ENCODE measurements at places on chromosomes 6 and 20. TPM values are rescaled to one million over a fixed set of nuclear protein-coding genes. Genes with fewer than 3 reads are reported as not detected.
A peak's percentile ranks its signal among the peaks of the same experiment; 100 is the strongest.

GRCh38 chr6:69796073-69796641, 653 bp downstream of the LMBRD1 start:
- H3K4me1 ChIP-seq: peaks cover 53% of the 10 kb centered on the region
- H3K36me3 ChIP-seq: peaks cover 5% of the 10 kb centered on the region
- H3K27ac ChIP-seq: peak overlapping the region; percentile 89
- no peaks in the 10 kb centered on the region for H3K27me3 ChIP-seq
- DNase-seq: peak; percentile 54

GRCh38 chr6:149493761-149494320, 9.0 kb upstream of the ZC3H12D start:
- peak overlapping the region; percentile 1 for H3K4me3 ChIP-seq
- peaks cover 9% of the 10 kb centered on the region for H3K36me3 ChIP-seq
- peak overlapping the region; percentile 97 for H3K27ac ChIP-seq
- peaks cover 79% of the 10 kb centered on the region for H3K4me1 ChIP-seq
- H3K27me3 ChIP-seq: no peaks in the 10 kb centered on the region

GRCh38 chr20:16541878-16542277, 31.4 kb downstream of the KIF16B start:
- H3K27me3 ChIP-seq: no peaks in the 10 kb centered on the region
- peaks cover 25% of the 10 kb centered on the region for H3K4me1 ChIP-seq
- no peak overlapping the region for H3K27ac ChIP-seq
- DNase-seq: no peak
- no peak overlapping the region for H3K4me3 ChIP-seq

GRCh38 chr20:47353692-47354463, 2.6 kb downstream of the ZMYND8 start:
- peaks cover 13% of the 10 kb centered on the region for H3K36me3 ChIP-seq
- DNase-seq: no peak
- peak overlapping the region; percentile 98 for H3K27ac ChIP-seq
- peaks cover 35% of the 10 kb centered on the region for H3K4me1 ChIP-seq

DNA sequence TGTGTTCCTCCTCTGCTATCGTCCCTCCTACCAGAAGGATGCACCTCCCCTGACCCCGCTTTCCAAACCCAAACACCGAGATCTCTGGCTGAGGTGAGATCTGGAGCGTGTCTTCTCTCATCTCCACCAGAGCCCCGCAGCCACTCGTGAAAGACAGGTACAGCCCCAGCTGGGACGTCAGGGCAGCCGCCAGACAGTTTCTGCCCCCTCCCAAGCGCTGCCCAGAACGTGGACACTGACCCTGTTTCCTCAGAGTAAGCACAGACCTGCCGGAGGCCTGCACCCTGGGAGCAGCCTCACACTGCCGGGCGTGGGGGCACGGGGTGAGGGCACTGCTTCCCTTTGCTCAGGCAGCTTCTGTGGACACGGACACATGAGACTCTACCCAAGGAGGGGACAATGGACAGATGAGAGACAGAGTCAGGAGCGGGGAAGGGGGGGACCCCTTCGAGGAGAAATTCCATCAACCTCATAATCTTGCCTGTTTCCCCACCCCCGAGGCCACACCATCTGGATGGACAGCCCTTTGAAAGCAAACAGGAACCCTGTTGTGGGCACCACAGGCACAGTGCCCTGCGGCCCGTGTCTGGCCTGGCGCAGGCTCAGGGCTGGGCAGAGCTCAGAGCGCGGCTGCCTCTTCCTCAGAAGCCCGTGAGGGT, 210.6 kb downstream of the DLL1 start:
- no peak for DNase-seq
- no peaks in the 10 kb centered on the region for H3K27me3 ChIP-seq
- no peak overlapping the region for H3K4me3 ChIP-seq
- no peaks in the 10 kb centered on the region for H3K4me1 ChIP-seq
- no peaks in the 10 kb centered on the region for H3K36me3 ChIP-seq

DNA sequence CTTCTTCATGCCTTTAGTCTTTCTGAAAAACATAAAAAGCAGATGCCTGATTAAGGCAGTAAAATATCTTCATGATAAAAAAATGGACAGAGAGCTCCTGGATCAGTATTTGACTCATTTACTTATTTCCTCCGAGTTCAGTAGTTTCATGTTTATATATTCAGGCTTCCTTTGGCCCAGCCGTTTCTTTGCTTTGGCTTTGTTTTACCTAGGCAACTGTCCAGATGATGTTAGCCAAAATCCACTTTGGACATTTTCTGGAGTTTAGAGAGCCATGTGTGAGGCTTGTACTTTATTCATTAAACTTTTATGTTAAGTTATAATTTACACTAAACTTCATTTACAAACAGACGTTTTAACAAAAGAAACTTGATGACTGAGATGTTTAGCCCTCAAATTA, 307.1 kb upstream of the RSPO3 start:
- H3K36me3 ChIP-seq: no peaks in the 10 kb centered on the region
- no peak overlapping the region for H3K4me3 ChIP-seq
- peaks cover 2% of the 10 kb centered on the region for H3K4me1 ChIP-seq
- H3K27me3 ChIP-seq: no peaks in the 10 kb centered on the region

DNA sequence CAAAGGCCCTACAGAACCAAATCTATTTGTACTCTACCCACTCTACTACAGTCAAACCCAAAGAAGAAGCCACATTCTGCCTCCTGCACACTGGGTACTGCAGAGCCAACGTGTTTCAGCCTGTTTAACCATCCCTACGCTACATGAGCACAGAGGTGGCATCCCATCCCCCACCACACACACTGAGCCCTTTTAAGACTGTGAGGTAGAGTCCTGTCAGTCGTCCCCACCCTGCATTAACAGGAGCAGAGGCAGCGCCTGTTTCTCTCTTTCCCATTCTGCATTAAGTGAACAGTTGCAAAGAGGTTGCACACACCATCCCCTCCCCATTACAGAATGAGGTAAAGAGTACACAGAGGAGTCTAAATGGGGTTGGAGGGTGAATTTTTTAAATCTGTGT, 5.2 kb upstream of the RSPH4A start:
- no peak overlapping the region for H3K4me3 ChIP-seq
- DNase-seq: no peak
- H3K4me1 ChIP-seq: peaks cover 6% of the 10 kb centered on the region
- H3K36me3 ChIP-seq: peaks cover 5% of the 10 kb centered on the region
- no peaks in the 10 kb centered on the region for H3K27me3 ChIP-seq

GRCh38 chr6:121522771-121523386, 87.4 kb downstream of the GJA1 start:
- H3K36me3 ChIP-seq: no peaks in the 10 kb centered on the region
- no peak for DNase-seq
- no peaks in the 10 kb centered on the region for H3K4me1 ChIP-seq

The BTNL2 gene
- not detected for total RNA-seq

The MAS1 gene
- total RNA-seq: not detected

The LIME1 gene
- 14.7 TPM for total RNA-seq

Measured in activated CD4-positive, alpha-beta memory T cell treated with anti-CD3 and anti-CD28 coated beads for 36 hours (primary cell).